ENCODE measurements at places on chromosomes 16 and 17.

GRCh38 chr17:7476494-7476893 lies 2.9 kb downstream of the ZBTB4 start:
- peak; percentile 69 for DNase-seq

- no peak for DNase-seq
These were observed 19.6 kb downstream of the KATNB1 start for GRCh38 chr16:57755061-57755684.

GRCh38 chr16:57265850-57266530 lies 18.5 kb downstream of the PLLP start:
- DNase-seq, result peak; percentile 90

DNA sequence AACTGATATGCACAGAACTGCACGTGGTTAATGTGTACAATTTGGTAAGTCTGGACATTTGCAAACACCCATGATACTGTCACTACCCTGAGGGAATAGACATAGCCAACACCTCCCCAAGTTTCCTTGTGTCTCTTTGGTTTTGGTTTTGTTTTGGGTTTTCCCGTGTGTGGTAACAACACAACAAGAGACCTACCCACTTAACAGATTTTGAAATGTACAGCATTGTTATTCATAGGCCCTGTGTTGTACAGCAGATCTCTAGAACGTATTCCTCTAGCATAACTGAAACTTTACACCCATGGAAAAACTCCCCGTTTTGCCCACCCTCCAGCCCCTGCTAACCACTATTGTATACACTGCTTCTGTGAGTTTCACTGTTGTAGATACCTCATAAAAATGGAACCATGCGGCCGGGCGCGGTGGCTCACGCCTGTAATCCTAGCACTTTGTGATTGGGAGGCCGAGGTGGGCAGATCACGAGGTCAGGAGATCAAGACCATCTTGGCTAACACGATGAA lies 76.3 kb upstream of the TBC1D3K start:
- DNase-seq, result no peak

DNA sequence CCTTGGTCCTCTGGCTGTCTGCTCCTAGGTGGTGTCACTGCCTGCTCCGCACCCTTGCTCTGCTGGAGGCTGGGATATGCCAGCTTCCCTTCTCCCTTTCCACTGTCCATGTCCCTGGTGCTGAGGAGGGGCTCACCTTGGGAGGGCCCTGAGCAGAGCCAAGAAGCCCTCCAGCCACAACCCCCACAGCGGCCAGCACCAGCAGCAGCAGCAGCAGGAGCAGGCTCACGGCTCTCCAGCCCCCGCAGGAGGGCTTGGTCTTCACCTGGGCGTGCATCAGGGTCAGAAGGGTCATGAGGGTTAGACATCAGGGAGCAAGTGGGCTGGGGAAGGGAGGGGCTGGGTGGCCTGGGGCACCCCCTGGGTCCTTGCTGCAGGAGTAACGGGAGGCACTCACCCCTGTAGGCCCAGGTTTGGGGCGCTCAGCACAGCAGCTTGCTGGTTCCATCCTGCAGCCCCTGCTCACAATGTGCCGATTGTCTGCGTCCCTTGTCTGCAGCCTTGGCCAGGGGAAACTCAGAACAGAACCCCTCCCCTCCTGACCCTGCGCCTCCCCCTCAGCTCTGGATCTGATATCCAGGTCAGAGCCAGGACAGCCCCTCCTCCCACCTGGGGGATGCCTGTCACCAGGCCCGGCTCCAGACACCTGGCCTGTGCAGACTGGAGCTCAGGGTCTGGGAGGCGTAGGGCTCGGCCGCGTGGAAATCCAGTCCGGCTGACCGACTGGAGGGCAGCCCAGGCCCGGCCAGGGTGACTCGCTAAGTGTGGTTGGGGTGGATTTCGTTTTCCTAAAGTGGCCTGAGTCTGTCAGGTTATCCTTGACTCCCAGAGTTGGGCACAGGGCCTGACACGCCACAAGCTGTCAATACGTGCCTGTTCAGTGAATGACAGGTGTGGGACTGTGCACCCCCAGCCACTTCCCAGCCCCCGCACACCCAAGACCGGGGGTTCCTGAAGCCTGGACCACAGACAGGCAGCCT lies at the start of gene BRICD5:
Gene BRICD5, minus strand, starts transcription at position 478 of the 980 bp plus-strand sequence. Its CDS starts 30 bp downstream, at position 448.
- DNase-seq, result no peak

GRCh38 chr16:67247192-67248072 lies at the start of gene FHOD1:
Gene FHOD1 (minus strand): TSS chr16:67247481. CDS start chr16:67247410, 71 bp downstream.
- peak; percentile 96 for DNase-seq

- no peak for DNase-seq
These were observed 42.2 kb upstream of the GSE1 start for GRCh38 chr16:85570735-85571562.

GRCh38 chr17:34161690-34162089 lies 93.4 kb upstream of the CCL2 start:
- no peak for DNase-seq

GRCh38 chr17:83025636-83026280 lies 53.7 kb upstream of the METRNL start:
- DNase-seq, result no peak

GRCh38 chr17:5241861-5242671 lies 7.4 kb upstream of the SCIMP start:
- DNase-seq, result no peak

DNA sequence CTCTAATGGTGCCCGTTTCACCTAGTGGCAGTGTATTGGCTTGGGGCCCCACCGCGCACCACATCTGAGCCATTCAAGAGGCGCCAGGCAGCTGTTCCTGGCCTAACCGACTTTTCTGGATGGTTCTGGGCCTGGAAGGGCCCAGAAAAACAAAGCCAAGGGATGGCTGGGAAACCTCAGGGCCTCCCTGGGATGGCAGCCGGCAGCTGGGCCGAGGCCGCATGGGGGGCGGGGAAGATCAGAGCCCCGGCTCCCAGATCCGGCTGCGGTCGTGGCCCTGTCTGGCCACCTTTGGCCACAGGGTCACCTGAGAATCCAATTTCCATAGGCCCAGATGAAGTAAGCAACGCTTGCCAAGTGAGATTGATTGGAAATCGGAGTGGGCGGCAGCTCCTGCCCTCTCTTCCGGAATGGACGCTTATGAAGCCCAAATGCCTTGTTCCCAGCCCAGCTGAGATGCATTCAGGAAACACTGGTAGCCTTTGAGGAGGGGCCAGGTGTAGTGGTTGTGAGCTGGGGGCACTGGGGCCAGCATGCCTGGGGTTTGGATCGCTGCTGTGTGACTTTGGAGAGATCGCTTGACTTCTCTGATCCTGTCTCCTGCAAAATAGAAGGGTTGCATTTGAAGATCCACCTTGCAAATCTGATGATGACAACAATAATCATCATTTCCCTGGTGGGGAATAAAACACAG lies 163.8 kb upstream of the GSE1 start:
- no peak for DNase-seq

DNA sequence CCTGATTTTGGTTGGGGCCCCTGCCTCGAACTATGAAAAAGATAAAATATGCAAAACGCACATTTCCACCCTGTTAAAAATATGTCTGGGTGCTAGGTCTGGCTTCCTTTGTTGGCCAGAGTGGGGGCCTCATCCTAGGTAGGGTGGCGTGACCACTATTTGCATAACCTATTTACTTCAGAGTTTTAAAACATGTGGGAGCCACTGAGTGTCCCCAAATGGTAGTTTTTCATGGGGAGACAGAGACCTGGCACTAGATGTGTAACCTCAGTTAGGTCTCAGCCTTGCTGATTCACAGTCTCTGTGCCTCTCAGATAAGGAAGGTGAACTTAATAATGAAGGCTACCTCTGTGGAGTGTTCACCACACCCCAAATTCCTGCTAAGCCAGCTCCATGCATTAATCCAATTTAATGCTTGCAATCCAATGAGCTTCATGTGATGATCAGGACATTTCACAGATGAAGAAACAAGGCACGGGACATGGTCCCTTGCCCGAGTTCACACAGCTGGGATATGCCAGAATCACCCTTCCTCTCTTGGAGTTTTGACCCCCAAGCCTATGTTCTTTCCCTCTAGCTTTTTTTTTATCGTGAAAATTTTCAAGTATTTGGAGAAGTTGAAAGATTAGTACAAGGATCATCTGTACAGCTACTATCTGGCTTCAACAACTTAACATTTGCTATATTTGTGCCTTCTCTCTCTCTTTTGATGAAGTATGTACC lies 103.4 kb downstream of the IRF8 start:
- DNase-seq, result no peak

DNA sequence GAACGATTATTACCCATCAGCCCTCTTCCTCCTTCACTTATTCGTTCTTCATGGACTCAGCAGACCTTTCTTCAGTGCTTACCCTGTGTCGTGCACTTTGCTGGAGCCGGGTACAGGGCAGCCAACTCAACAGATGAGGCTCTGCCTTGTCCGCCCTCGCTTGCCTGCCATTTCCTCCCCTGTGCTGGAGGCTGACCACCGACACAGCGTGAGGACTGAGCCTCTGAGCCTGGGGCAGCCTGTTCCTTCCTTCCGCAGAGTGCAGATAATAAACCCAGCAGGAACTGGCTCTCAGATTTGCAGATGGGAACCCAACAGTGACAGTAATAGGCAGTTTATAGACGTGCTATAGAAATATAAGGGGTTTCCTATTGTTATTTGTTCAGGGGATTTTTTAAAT lies 7.0 kb upstream of the SLC39A11 start:
- DNase-seq, result no peak

- DNase-seq, result no peak
These were observed 83.5 kb upstream of the RPL38 start for GRCh38 chr17:74119965-74120364.

DNA sequence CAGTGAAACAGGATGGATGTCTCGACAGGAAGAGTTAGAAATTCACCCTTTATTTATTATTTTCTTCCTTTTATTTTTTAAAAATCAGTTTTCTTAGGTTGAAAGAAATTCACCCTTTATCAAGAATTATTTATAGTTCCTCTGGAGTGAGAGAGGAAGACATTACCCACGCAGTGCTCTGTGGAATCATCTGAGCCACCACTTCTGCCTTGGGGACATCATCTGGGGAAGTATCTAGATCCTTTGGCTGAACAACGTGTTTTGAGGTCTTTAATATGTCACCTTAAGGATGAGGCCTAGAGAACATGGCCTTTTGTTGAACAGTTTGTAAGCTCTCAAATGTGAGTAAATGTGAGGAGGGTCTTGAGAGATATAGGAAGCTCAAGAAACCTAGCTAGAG lies 183.3 kb downstream of the UTP18 start:
- no peak for DNase-seq

Measured in umbilical cord (tissue), 2 donors.